Cortex of kidney (tissue), 1 donor: ENCODE measurements at places on chromosomes 4 and X.

GRCh38 chr4:139694522-139695107, 29.0 kb downstream of the MGST2 start:
- DNase-seq, result no peak

DNA sequence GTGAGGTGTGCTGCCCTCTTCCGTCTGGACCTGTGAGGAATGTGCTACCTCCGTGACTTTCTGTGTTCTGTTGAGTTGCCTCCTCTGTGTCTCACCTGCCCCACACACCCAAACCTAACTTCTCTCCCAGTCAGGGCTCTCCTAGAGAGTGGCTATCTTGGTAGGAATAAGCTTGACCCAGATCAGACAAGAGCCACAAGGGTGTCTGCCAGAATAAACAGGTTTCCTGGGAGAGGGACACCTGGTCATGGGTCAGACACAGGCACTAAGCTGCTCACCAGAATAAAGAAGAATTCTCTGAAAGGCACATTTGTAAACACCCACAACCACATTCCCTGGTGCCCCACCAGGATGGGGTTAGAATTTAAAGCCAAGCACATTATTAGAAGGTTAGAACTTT, 11.1 kb downstream of the ZNF182 start:
- no peak for DNase-seq

- no peak for DNase-seq
Measured at GRCh38 chrX:69088171-69088938, 76.9 kb downstream of the PJA1 start.

DNA sequence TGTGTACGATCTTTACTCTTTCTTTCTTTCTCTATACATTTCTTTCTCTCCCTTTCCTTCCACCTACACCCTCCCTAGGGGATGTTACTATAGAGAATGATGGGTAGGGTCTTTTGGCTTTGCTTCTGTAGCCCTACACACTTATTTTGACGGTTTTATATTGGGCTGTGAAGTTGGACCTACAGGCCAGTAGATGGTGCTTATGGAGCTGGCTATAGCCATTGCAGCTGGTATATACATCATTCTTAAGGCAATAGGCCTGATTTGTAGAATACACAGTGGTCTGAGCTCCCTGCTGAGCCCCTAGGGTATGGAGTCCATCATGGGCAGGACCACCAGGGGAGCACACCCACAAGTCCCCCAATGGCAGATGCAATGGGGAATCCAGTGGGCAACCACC, 1869.7 kb downstream of the STIM2 start:
- no peak for DNase-seq

DNA sequence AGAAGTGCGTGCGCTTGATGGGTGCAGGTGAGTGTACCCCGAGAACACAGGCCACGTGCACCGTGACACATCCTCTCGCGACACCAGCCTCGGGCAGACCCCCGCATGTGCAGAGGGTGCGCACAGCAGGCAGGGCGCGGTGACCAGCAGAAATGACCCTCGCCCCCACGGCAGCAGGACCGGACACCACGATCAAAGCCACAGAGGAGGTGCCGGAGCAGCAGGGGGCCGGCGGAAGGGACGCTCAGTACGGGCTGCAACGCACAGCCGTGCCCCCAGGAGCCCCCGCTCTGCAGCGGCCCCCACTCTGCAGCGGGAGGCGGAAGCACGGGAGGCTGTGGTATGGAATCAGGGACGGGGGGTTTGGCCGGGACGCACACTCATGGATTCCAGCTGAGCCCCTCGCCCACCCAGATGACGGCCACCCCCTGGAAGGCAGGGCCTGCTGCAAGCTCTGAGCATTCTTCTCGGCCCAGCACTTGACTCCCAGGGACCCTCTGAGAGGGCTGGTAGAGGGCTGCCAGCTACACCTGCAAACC, 17.1 kb downstream of the PPP2R3B start:
- no peak for DNase-seq

GRCh38 chrX:67651437-67652142, 107.8 kb downstream of the AR start:
- no peak for DNase-seq

- DNase-seq, result no peak
Measured at GRCh38 chrX:123340696-123341095, 156.6 kb downstream of the GRIA3 start.

DNA sequence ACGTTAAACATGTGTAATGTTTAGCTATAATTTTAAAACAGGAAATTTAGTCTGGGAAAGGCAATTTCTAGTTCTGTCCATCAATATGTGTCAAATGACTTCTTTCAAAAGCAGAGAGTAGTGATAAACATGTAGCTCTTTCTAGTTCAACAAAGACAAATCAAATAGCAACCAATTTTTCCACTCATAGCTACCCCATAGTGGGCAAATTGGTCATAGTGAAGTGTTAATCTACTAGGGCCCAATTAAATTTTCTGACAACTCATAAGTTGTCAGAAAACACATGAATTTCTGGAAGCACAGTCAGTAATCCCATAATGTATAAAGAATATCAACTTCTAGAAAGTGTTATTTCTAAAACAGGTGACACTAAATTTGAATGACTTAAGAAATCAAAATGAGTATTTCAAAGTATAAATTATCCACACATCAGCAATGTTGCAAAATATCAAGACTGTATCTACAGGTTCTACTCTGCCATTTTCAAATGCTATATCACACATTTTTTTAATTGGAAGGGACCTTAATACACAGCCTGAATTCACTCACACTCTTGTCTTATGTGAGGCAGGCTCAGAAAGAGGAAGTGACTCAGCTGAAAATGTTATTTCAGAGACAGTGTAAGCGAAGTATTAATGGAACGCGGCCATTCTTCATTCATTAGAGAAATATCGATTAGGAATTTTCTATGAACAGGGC, 7.7 kb downstream of the OCIAD2 start:
- no peak for DNase-seq

- DNase-seq, result no peak
Measured at GRCh38 chrX:38018766-38019425, 12.5 kb downstream of the SYTL5 start.

DNA sequence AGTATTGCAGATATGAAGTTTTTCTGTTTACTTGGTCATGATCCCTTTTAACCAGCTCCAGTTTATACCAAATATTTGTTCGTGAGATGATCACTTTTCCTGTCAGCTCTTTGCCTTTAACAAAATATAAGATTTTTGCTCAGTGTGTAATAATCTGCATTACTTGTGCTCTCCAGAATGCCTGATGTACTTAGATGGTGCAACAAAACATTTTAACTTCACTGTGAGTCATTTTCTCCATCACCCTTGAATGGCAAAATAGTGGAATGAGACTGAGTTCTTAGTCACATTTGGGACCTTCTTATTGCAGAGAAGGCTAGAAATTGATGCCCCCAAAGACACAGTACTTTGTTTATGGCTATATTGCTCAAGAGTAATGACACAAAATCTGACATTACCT, 252.0 kb downstream of the FRMPD4 start:
- DNase-seq, result no peak

GRCh38 chr4:118277243-118277642, 75.6 kb downstream of the PRSS12 start:
- no peak for DNase-seq

DNA sequence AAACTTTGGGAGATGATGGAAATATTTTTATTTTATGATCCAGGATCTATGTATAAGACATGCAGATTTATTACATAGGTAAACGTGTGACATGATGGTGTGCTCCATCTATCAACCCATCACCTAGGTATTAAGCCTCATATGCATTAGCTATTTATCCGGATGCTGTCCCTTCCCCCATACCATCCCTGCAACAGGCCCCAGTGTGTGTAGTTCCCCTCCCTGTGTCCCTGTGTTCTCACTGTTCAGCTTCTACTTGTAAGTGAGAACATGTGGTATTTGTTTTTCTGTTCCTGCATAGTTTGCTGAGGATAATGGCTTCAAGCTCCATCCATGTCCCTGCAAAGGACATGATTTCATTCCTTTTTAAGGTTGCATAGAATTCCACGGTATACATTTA, 28.1 kb upstream of the ZCCHC4 start:
- no peak for DNase-seq

DNA sequence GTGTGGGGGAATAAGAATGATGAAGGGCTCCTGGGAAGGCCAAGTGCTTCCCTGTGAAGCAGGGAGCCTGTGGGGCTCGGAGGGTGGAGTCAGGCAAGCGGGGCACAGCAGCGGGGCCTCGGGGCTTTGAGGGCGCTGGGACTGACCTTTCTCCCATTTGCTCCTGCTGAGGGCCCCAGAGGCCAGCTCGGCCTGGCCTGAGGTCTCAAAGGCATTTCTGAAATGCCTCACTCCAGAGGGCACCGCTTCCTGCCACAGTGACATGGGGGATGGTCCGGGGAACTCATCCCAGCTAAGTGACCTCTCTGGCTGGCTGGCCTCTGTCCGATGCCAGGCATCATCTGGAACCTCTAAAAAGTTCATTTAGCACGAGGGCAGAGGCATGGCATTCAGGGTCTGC, 98.8 kb upstream of the STX18 start:
- no peak for DNase-seq

- no peak for DNase-seq
Measured at GRCh38 chr4:146916479-146917076, 29.1 kb downstream of the TTC29 start.

DNA sequence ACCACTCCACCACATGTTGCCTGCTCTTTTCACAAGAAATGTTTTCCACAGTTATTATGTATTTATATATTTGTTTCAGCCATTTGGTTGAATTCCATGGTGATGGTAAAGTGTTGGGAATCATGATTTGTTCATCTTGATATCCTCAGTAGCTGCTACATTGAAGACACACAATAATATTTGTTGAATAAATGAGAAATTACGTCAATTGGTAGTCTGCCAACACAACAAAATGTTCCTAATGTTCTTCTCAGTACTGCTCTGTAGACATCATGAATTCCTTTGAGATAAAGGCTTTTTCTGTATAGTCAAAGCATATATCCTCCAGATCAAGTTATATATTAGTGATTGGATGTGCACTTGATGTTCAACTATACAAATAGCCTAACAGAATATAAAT, 29.5 kb downstream of the CXXC4 start:
- no peak for DNase-seq

GRCh38 chrX:102599951-102600579, 750 bp downstream of the ARMCX5 start:
- DNase-seq, result no peak
